ENCODE measurements at places on chromosomes 12 and 14.

- no peak for DNase-seq
These were observed 8.7 kb downstream of the OR11H4 start for GRCh38 chr14:20247646-20248246.

DNA sequence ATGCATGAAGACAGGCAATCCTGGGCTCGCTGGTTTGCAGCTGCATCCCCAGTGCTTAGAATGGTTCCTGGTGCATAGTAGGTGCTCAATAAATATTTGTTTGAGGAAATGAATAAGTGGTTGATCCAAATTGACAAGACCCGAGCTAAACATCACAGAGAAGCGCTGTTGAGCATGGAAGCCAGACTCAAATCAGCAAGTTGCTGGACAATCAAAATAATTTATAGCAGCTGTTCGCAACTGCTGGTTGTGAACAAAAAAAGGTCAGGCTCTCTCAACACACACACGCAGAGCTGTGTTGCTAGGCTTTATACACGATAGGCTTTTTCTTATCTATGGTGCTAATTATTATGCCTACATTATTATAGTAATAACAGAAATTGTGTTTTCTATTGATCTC, 190.2 kb downstream of the TBX5 start:
- DNase-seq = no peak

DNA sequence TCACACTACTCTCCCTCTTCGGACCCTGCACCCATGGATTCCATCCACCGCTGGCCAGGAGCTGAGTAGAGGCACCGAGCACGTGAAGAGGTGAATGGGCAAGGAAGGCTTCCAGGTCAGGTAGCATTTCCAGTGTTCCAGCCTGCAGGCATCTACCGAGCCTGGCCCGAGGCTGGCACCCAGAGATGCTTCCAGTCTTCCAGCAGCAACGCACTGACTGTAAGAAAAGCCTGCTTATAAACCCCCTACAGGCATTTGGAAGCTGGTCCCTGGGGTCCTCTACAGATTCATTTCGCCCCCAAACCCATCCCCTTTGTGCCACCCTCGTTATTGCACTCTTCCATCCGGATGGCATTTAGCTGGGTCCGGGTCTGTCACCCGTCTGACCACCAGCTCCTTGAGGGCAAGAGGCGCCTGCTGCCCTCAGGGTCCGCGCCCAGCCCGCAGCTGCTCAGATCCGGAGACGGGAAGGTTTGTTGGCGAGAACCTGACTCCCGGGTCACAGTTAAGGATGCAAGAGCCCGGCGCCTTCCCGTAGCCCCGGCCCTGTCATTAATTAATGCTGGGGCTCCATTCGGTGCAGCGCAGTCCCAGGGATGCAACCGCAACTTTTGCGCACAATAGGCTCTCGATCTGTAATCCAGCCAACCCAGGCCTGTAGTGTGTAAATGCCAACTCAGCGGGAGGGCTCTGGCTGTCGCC, 614 bp upstream of the MARK3 start:
- DNase-seq = no peak

DNA sequence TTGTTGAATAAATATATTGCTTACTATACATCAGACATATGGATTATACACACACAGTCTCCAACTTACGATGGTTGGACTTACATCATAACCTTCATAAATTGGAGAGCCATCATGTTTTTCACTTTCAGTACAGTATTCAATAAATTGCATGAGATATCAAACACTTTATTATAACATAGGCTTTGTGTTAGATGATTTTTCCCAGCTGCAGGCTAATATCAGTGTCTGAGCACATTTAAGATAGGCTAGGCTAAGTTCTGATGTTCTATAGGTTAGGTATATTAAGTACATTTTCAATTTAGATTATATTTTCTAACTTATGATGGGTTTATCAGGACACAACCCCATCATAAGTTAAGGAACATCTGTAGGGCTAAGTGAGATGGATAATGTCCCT, 17.9 kb upstream of the KRR1 start:
- DNase-seq = no peak

- DNase-seq = peak; percentile 35
These were observed 7.4 kb downstream of the RAN start for GRCh38 chr12:130879212-130879686.
